ENCODE measurements at places on chromosomes 4 and X.

DNA sequence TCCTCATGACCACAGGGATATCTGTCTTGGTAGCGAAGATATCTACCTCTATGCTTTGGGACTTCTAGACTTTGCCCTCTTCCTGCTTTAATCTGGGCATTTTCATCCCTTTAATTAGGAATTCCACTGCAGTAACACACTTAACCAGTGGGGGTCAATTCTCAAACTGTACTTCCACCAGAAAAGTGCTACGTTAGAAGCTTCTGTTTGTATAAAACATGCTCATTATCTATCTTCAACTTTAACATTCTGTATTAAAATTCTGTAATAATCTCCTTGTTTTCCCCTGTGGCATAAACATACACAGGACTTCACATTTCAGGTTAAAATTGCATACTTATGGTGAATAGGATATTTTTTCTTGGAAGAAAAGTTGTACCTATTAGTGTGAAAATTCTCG lies 105.6 kb downstream of the AMMECR1 start:
- DNase-seq: no peak

DNA sequence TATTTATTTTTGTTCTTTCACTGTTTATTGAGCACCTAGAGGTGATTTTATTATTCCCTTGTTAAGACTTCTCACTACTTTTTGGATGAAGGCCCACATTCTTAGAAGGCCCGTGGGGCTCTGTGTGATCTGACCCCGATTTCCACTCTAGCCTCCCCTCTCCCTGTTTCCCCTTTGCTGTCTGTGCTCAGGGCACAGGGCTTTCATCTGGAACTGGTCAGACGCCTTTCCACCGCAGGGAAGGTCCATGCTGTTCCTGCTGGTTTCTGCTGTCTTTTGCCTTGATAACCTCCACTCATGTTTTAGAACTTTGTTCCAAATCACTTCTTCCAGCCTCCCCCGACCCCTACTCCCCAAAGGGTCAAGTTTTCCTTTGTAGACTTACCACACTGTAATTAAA lies 31.3 kb upstream of the ANAPC4 start:
- DNase-seq: no peak

DNA sequence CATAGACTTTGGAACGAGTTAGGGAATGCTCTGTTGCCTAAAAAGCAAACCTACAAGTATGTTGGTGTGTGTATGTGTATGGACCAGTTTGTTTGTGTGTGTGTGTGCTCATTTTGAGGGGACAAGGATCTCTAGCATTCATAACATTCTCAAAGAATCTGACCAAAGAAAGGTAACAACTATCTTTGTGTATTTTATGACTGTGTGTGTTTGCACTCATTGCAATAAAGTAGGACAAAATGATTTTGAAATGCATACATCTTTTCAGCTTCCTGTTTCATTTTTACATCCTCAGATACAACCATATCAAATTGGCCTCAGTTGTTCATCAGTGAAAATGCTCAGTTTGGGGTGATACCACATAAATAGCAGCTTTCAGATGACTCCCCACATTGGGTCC lies 8.3 kb upstream of the XK start:
- no peak for DNase-seq

DNA sequence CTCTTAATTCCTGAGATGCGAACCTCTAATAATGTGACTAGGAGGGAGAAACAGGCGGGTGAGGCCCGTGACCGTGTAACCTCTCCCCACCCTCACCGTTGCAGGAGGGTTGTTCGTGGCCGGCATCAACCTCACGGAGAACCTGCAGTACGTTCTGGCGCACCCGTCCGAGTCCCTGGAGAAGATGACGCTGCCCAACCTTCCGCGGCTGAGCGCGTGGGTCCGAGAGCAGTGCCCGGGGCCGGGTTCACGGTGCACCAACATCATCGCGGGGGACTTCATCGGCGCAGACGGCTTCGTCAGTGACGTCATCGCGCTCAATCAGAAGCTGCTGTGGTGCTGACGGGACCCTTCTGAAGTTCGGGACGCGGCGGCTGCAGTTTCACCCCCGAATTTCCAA lies 17.8 kb downstream of the PLCXD1 start:
- no peak for DNase-seq

DNA sequence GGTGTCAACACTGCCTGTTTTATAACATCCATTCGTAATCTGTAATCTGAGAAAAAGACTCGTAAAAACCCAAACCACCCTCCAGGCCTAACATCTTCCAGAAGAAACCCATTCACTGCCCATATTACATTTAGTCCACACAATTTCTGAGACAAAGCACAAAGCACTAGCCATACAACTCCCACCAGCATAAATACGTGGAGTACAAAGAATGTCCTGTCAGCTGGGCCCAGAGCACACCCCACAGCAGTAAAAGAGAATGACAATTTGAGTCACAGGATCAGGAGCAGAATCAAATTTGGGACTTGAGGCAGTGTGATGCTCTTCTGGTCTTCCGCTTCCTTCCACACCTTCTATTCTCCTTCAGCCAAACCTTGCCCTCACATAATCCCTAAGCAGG lies 6.8 kb downstream of the MECP2 start:
- no peak for DNase-seq

DNA sequence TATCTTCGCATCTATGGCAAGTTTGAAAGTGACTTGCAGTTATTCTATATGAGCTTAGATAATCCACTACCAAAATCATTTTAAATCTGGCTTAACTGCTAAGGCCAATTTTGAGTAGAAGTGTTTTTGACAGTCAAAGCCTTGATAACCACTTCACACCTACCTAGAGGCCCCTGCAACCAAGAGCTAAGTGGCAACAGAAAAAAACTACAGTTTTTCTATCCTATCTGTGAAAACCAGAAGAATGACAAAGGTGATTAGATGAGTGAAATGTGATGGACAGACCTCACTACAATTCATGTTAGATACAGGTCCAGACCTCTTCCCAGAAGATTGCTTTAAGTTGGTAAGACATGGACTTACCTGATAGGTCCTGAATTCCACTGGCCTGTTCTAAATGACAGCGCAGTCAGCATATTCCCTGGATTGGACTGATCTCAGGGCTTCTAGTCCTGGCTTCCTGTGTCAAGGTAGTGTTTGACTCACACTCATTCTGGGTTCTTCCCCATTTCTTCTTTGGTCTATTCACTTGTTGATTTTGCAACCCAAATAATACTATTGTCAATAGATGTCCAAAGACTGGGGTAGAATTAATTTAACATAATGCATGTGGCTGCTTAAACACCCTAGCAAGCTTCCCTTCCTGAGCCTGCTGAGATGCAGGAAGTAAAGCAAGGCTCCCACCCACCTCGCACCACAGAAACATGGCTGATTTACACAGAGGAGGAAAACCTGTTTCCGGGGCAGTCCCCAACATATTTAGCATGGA lies 65.1 kb downstream of the PPP3CA start:
- DNase-seq: no peak

GRCh38 chrX:140711894-140712293 lies 2.3 kb downstream of the LINC00632 start:
- DNase-seq: no peak

DNA sequence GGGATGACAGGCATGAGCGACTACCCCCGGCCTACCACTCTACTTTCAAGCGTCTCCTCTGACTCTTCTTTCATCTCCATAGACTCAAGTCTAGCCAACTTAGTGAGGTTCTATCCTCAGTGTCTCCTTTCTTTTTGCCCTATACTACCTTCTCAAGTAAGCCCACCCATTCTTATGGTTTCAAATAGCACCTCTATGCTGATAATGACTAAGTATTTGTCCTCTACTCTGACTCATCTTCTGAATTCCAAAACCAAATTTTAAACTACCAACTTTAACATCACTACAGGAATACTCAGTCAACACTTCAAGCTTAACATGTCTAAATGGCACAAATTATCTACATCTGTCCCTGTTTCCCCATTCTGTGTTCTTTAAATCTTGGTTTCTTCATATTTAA lies 47.8 kb downstream of the ELF2 start:
- DNase-seq: no peak

DNA sequence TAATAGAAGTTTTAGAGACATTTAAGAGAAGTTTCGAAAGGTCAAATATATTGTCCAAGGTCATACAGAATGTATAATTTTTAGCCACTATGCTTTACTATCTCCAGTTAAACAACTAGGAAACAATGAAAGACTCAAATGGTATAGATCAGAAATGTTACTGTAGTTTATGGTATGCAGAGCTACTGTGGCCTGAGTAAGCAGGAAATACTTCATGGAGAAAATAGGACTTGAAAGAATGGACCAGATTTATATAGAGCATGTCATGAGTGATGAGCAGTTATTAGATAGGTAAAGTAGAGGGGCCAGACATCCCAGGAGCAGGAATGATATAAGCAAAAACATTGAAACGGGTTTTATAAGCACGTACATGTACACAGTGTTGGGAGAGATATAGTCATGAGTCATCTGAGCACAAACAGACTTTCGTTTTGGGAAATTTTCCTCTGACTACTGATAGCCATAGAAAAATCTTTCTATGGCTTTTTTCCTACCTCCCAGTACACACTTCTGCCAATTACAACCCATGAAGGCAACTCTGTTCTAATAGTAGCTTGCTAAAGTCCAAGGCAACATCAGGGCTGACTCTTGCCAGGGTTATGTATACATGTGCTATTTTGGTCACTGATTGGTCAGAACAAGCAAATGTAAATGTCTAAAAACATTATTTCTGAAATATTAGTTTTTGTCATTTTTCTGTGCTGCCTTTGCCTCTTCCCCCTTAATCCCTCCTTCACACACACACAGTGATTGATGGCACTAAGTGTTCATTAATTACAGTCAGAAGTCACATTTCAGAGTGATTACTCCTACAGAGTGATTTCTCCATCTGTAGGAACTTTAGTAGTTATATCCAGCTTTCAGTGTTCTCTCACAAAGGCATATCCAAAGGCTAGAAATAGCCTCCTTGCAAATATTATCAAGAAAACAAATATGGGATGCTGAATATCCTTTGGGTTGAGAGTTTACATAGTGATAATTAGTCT lies 198.7 kb downstream of the ENOX2 start:
- no peak for DNase-seq

GRCh38 chr4:176789955-176790354 lies 2.8 kb downstream of the VEGFC start:
- no peak for DNase-seq

GRCh38 chr4:87117051-87117731 lies 103.2 kb downstream of the KLHL8 start:
- no peak for DNase-seq

- DNase-seq: no peak
Observed at GRCh38 chr4:85726555-85726954, 251.6 kb downstream of the ARHGAP24 start.

GRCh38 chr4:15004739-15005301 lies 2.5 kb downstream of the CPEB2 start:
- DNase-seq: peak; percentile 9

GRCh38 chrX:19360903-19361302 lies 17.2 kb downstream of the PDHA1 start:
- no peak for DNase-seq

- DNase-seq: no peak
Observed at GRCh38 chr4:142743121-142743825, 102.8 kb downstream of the INPP4B start.

DNA sequence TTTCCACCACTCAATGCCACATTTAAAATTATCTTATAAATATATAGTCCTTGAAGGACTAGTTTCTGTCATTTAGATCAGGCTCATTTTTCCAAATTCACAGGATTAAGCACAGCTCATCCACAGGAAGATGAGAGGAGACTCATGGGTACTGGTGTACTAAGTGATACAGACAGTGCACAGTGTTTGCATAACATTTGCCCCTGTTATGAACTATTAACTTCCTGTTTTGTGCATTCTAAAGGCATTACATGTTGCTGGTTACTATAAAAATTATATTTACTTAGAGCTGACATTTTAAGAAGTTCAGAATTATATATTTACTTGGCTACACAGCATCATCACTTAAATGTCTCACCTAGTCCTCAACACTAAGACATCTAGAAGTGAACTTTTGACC lies 772.0 kb downstream of the TECRL start:
- no peak for DNase-seq

DNA sequence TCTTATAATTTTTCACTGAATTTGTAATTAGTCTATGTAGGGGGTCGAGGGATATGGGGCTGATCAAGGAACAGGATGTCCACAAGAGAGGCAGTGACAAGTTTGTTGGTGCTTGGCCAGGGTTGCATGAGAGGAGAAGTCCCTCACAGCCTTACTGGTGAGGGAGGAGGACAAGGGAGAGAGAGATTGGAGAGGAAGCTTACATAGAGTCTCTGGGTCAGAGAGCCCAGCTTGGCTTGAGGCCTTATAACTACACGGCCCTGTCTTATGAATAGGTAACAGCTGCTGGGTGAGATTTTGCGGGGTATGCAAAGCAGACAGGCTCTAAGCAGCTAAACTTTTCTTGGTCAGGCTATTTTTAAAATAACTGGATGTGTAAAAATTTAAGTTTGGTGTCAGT lies 37.9 kb upstream of the OTUD4 start:
- no peak for DNase-seq
